Putamen (tissue), 1 donor: ENCODE measurements at places on chromosomes 4 and X.

DNA sequence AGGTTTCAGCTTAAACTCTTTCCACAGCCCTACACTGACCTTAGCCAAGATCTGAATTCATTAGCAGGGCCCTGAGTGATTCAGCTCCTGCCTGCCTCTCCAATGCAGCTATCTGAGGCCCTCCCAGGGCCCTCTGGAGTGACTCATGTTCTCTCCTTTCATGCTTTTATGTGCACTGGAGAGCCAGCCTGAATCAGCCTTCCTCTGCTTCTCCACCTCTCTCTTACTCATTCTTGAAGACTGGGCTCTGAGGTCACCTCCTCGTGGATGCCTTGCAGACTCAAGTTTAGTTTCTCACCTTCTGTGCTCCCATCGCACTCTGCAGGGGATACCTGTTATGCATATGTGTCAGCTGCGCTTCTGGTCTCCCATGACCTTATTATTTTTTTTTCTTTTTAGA, 3.1 kb upstream of the OCIAD2 start:
- DNase-seq, result no peak

- DNase-seq, result no peak
These were observed 197.2 kb downstream of the PDGFC start for GRCh38 chr4:156774422-156774821.

DNA sequence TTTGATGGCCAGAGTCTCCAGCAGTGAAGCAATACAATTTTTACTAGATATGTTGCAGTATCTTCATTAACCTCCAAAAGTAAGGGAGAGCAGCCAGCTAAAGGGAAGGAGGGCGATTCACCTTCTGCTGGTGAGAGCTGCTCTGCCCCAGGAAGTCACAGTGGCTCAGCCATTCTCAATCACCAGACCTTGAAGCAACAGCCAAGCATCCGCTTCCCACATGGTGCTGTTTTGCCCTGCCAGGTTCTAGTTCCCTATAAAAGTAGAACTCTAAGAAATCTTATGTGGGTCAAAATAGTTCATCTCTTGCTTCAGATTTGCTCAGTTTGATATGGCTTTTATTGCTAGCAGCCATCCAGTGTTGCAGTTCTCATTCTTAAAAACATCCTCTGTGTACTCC, 166.8 kb downstream of the STIM2 start:
- DNase-seq, result no peak

GRCh38 chr4:121307445-121308327, 73.1 kb downstream of the QRFPR start:
- no peak for DNase-seq

GRCh38 chrX:19881559-19881958, 5.8 kb downstream of the SH3KBP1 start:
- DNase-seq, result no peak
